Esophagus squamous epithelium (tissue), 5 donors: ENCODE measurements at places on chromosomes 3 and 15.

- no peak for DNase-seq
These were observed 6.8 kb upstream of the PRSS50 start for GRCh38 chr3:46724424-46724823.

DNA sequence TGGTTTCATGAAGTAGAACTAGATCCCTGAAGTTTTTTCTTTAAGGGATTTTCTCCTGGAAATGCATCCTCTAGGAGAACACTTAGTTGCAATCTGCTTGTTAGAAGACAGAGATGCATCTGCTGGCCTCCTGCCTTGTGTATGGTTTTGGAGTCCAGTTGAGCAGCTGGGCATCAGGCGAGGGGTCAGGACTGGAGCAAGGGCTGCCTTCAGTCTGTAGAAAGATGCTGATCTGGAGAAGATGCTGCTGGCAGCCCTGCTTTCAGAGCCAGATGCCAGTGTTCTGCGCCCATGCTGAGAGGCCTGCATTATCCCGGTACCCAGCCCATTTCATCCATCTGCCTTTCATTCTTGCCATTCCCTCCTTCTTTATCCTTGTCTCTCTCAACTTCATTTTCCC, 77.4 kb downstream of the CHCHD6 start:
- DNase-seq = no peak

DNA sequence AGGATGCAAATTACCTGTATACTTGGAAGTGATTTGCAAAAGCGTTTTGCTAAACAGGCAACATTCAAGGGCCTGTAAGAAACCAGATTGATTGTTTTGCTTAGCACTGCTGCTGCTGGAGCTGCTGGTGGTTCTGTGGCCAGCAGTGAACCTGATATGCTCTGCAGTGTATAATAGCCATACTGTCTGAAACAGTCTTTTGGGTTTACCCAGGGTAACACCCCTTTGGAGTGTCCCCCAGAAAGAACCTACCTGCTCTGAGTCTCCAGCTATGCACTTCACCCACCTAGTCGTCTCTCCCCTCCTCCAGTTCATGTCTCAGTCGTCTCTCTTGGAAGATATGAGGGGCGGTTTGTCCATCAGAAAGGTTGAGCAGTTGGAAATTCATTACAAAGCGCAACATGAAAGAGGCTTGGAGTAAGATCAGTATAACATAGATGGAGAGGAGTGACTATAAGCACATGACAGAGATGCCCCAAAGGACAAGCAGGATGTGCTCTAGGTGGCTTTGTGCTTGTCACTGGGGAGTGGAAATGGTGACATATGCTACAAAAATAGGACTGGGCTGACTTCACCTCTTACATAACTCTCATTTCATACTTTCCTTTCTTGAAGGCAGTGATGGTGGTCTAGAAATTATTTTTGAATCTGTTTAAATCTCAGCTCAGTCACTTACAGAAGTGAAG, 3.8 kb downstream of the MKRN2 start:
- DNase-seq = no peak

DNA sequence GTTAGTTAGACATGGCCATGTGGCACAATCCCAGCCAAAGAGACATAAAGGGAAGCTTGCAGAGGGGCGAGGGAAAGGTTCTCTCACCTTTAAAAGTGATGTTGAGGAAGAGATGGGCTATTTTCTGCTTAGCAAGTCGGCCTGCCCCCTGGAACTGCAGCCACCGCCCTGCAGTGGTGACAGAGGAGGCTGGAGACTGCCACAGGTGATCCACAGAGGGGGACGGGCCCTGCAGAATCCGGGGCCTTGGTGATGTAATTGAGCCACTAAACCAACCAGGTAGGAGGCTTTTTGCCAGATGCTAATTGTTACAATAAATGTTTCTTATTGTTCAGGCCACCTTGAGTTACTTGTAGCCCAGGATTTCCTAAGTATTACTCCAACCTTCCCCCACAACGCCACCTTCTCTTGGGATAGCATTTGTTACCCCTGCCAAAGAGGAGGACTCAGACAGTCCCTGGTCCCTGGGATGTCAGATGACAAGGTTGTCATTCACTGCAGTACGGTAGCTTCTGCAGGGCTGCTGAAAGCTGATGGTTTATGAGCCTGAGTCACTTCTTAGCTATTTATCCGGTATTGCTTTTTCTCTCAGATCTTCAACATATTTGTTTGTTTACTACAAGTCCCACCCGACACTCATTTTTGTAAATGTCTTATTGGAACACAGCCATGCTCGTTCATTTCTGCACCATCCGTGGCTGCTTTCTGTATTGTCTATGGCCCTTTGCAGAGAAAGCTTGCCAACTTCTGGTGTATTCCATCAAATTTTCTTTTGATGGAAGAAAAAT, 63.3 kb upstream of the SEC61A1 start:
- no peak for DNase-seq

GRCh38 chr3:53773021-53773436, 73.2 kb downstream of the CHDH start:
- DNase-seq = no peak

DNA sequence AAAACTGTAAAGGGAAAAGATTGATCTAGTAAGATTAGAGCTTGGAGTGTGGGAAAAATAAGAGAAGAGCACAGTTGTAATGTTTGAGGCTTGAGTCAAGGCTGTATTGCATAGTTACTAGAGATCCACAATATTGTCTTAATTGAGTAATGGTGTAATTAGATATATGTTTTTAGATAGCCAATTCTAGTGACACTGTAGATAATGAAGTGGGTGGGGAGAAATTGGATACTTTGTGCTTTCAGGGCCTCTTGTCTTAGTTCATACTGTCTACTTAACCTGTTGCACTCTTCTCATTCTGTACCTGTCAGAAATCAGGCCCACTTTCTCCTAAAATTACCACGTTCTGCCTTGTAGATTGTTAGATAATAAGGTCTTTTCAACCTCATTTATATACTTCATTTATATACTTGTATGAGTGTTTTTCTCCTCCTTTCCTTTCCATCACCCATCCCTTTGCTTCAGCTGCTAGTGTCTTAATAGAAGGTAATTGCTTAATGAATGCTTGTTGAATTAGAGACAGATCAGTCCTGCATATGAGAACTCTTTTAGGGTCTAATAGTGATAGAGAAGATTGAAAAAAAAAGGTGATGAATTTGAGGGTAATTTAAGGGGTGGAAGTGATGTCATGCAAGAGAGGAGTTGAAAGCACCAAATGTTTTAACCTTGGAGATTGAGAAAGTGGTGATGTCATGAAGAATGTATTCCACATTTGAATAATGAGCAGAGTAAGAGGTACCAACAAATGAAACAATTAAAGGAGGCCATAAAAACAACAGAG, 32.0 kb downstream of the PIK3CA start:
- no peak for DNase-seq

DNA sequence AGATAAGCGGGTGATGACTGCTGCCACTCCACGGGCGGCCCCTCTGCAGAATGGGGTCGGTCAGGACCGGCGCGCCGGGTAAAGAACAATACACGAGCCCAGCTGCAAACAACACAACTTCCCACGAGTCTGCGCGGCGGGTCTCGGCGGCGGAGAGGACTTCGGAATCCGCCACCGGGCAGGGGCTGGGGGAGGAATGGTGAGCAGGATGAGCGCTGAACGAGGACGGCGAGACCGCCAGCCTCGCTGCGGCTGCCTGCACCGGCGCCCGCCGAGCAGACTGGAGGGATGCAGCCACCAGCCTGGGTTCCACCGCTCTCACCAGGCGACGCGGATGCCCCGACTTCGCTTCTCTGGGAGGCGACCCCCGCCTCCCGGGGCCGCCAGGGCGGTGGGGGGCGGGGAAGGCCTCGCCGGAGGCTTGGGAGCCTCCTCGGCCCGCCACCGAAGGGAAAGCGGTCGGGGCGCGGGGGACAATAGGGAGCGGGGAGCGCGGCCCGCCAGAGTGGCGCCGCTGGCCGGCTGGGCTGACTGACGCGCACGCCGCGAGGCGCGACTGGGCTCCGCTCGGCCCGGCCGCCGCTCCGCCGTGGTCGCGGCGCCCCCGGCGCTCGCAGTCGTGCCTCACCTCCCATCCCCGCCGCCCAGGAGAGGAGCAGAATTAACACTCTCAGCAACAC, 515 bp downstream of the ADAM10 start:
- no peak for DNase-seq

DNA sequence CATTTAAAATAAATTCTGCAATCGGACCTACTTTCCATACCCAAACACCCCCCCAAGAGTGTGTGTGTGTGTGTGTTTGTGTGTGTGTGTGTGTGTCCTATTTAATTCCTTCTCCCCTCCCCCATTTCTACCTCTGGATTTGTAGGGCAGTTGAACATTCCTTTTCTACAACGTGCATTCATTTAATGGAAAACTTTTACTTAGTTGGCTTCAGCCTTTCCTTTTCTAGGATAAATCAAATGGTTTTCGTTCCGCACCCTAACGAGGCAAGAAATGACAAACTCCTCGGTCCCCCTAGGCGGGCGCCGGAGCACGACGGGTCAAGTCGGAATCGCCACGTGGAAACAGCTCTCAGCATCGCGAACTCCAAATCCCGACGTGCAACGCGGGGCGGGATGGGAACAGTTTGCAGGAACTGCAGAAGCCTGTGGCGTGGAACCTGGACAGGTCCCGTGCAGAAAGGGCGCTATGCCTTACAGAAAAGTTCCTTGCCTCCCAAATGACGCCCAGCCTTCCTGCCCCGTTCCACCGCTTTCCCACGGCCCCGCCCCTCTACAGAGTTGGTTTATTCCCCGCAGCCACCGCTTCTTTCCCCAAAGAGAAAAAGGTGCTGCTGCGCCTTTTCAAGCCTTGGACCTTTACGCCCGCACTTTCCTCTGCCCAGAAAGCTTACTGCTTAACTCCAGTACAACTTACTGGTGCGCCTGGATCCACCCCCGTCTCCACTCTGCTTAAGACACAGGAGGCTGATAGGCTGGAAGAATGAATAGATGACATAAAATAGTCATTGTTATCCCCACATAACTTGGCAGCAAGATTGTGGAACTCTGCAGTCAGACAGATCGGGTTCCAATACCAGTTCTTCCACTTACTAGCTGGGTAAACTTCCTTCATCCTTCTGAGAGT, 1.1 kb upstream of the EIF2B5 start:
- DNase-seq = peak; percentile 31

DNA sequence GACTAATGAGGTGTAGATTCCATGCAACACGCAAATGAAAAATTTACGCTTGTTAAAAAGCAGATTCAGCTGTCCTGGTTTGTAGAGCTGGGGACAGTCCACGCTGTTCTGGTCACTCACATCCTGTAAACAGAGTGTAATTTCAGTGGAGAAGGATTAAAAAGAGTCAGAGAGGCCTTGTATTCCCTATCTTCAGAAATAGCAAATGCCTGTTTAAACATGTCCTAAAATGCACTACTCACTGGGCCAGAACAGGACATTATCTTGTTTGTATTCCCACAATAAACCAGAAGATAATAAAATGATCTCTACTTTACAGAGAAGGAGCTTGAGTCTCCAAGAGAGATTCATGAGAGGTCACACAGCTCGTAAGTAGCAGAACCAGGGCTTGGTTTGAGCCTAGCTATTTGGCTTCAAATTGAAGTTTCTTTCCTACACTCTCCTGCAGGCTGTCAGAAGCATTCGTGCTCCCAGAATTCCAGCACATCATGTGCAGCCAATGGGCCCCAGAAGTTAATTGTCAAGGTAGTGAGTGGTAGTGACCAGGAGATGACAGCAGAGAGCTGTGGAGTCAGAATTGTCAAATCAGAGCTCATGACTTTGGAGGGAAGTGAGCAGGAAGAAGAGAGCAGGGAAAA, 242.5 kb downstream of the ATP8B4 start:
- DNase-seq = no peak

GRCh38 chr3:126342991-126343648, 14.1 kb downstream of the KLF15 start:
- DNase-seq = no peak

GRCh38 chr3:184874709-184875644, 63.0 kb downstream of the VPS8 start:
- DNase-seq = no peak

DNA sequence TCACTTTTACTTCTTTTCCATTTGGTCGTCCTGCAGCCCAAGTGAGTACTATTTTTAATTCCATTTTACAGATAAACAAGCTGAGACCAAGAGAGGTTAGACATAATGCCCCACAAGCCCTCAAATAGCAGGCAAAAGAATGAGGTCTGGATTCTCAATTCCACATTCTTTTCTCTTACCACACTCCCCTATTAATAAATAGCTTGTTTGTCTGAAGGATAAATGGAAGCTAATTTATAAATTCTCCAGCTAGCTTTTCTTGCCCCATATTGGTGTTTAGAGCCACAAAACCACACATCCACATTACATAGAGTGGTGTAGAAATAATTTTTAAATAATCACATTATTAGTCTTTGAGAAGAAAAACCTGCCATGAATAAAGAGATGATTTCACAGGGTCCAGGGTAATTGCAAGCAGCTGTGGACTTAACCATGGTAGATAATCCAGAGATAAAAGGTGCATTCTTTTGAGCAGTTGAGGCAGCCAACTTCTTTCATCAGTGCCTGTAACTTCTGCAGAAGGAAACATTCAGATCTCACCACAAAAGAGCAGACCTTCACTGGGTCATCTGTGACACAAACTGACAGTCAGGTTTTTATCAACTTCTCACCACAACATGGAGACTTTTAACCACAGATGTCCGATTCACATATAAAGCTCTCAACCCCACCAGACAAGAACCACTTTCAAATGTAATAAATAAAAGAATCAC, 313.4 kb upstream of the STT3B start:
- DNase-seq = no peak

GRCh38 chr15:58981808-58982475, 5.5 kb upstream of the RNF111 start:
- DNase-seq = no peak

DNA sequence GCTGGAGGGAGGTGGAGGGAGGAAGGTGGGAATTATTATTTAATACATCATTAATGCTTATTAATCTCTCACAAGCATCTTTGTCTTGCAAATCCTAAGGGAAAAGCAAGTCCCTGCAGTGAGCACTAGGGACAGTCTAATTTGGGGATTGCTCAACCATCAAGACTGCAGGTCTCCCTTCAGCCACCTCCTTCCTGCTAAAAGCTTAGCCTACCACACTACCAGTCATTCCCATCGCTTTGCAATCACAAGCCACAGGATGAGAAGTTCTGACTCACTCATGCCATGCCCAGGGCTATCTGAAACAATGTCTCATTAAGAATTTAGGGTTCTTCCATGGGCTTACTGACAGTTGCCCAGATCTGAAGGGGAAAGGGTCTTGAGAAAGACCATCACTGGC, 51.0 kb upstream of the EIF1B start:
- no peak for DNase-seq

DNA sequence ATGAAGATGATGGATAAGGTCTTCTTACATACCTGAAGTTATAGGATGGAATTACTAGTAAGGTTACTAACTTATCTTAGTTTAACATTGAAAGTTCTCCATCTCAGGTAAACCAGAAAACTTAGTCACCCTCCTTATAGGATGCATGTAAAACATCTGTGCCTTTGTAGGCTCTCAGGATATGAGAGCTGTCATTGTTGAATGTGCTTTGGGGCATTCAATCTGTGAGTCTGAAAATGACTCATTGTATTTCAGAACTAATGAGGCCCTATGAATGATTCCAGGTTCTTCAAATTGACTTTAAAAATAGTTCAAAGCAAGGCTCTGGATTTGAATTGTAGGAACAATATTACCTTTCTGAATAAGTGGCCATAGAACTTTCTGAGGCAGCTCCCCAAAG, 237.7 kb upstream of the AZI2 start:
- no peak for DNase-seq
